ENCODE measurements at places on chromosomes 2 and 18. TPM values are rescaled to one million over a fixed set of nuclear protein-coding genes. Genes with fewer than 3 reads are reported as not detected.

HOXD8 gene
- total RNA-seq: 5.3 TPM

RNF152 gene
- 0.13 TPM for total RNA-seq

CDK5R2 gene
- 6.5 TPM for total RNA-seq

LHCGR gene
- not detected for total RNA-seq

ATOH8 gene
- total RNA-seq: 16.5 TPM

CPSF3 gene
- total RNA-seq: 46.6 TPM

ST6GAL2 gene
- 13.8 TPM for total RNA-seq

SP3 gene
- total RNA-seq: 36.7 TPM

ALLC gene
- total RNA-seq: not detected

MROH2A gene
- 0.12 TPM for total RNA-seq

UGGT1 gene
- 16.7 TPM for total RNA-seq

CFC1 gene
- total RNA-seq: 0.09 TPM

LRP1B gene
- not detected for total RNA-seq

ERFE gene
- 8.1 TPM for total RNA-seq

DSC3 gene
- total RNA-seq: 1.6 TPM

ASNSD1 gene
- 35.9 TPM for total RNA-seq
